Dorsolateral prefrontal cortex (tissue), 122 donors: ENCODE measurements at places on chromosomes 2 and 18. TPM values are rescaled to one million over a fixed set of nuclear protein-coding genes. Genes with fewer than 3 reads are reported as not detected.
A peak's percentile ranks its signal among the peaks of the same experiment; 100 is the strongest.

- no peak for DNase-seq
These were observed 144.1 kb downstream of the ZFP36L2 start for GRCh38 chr2:43082111-43082894.

SERPINB13 gene
- not detected for total RNA-seq

DNA sequence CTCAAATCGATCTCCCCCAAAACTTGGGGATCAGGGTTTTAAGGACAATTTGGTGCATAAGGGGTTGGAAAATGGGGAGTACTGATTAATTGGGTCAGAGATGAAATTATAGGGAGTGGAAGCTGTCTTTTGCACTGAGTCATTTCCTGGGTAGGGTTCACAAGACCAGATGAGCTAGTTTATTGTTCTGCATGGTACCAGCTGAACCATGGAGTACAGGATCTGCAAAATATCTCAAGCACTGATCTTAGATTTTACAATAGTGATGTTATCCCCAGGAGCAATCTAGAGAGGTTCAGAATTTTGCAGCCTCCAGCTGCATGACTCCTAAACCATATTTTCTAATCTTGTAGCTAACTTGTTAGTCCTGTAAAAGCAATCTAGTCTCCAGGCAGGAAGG, 73.1 kb downstream of the CPO start:
- no peak for DNase-seq

- no peak for DNase-seq
These were observed 23.9 kb downstream of the PMAIP1 start for GRCh38 chr18:59923539-59924196.

GRCh38 chr2:69717186-69717585, 24.7 kb upstream of the ANXA4 start:
- DNase-seq, result no peak

DNA sequence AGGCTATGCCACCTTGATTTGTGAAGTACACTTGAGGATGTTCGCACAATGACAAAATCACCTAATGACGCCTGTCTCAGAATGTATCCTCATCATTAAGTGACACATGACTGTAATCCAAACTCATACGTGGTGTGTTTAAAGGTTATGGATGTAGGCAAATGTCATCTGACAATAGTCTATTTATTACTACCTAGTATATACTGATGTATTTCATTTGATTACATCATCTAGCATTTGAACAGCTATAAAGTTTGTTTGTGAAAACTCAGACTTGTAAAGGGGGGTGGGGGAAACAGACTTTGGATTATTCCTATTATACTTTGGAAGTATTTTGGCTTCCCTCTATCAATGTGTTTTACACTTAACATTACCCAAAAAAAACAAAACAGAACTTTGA, 129.9 kb downstream of the TANC1 start:
- no peak for DNase-seq

GRCh38 chr2:29166242-29167039, 51.2 kb downstream of the CLIP4 start:
- no peak for DNase-seq

DNA sequence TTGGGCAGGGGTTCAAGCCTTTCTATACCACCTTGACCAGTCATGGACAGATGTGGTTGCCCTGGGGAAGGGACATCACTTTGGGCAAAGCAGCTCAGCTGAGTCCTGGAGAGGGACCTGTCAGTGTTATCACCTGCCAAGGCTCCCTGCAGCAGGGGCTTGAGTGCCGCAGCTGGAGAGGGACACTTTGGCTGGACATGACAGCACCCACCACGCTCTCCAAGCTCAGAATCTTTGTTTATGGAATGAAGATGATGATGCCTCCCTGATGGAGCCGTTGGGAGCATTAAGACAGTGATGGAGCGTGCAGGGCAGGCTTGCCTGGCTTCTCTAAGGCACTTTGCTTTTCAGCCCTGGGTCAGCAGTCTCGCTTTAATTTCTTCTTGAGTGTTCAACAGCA, 4.3 kb upstream of the TFCP2L1 start:
- no peak for DNase-seq

- DNase-seq, result no peak
These were observed 60.3 kb upstream of the SCN1A start for GRCh38 chr2:166188084-166188483.

DNA sequence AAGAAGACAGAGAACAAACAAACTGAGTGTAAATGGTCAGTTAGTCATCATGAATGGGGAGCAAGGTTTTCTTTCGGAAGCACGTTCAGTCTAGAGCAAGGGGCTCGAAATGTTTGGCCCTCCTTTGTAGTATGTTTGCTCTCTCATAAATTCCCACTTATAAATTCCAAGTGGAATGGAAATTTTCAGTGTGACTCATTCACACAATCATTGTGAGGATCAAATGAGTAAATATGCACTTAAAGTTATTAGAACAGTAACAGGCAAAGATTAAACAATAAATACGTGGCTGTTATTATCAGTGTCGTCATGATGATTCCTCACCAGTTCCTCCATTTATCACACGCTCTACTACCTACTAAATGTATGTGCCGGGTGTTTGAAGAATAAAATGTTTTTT, 10.5 kb downstream of the CNGA3 start:
- DNase-seq, result no peak

DNA sequence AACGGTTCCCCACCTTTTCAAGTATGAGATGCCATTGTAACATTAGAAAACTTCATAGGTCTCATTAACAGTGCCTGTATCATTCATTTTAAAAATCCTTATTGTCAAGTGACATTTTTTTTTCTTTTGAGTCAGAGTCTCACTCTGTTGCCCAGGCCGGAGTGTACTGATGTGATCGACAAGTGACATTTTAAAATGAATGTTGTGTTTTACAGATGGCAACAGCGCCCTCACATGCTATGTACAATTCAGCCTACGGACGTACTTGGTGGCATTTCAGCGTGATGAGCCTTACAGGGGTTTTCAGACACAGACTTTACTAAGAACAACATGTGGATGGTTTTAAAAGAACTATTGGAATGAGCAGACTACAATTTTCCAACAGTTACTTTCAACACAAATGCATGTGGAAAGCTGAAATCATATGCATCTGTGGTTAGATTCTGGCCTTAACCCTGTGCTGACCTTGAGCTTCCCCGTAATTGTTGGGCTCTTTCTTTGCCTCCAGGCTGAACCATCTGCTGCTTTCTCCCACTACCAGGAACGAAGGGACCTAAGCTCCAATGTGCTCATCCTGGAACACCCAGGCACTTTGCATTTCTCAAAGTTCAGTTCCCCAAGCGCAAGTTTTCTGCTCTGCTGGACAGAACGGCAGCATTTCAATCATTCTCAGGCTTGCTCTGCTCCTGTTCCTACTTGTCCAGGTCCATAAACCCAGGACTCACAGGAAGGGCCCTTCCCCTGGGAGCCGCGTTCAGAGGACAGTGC, 119.9 kb upstream of the NDUFV2 start:
- no peak for DNase-seq

DNA sequence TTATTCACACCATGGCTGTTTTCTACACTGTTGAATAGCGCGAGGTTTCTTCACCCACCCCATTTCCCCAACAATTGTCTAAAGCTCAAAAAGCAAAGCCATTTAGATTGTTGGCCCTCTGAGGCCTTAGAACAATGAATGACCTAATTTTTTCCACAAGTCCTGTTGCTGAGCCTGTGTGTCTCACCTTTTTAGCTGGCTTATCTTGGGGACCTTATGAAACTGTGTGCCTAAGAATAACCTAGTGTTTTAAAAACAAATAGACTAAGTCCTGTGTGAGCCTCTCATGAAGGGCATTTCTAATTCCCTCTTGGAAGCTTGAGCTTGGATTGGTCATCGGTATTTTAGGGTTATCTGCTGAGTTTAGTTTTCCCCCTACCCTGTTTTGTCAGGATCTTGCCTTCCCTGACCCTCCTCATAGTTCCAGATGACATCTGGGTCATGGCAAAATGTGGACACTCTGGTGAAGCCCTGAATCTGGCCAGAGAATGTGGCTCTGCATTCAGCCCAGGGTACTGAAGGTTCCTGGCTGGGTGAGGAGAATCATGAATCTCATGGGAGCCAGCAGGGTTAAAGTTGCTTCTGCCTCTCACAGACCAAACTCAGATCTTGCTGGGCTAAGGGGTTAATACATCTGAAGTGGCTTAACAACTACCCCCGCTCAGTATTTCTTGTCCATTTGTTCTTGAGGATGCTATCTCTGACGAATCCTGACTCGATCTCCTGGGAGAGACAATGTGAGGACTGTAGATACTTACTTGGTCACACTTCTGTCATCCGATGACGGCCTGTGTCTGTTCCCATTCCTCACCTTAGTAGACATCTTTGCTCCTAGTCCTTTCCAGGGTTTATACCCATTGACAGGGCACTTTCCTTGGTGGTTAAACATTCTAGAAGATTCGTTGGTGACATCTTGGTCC, 104.2 kb upstream of the MAP4K3 start:
- no peak for DNase-seq

DNA sequence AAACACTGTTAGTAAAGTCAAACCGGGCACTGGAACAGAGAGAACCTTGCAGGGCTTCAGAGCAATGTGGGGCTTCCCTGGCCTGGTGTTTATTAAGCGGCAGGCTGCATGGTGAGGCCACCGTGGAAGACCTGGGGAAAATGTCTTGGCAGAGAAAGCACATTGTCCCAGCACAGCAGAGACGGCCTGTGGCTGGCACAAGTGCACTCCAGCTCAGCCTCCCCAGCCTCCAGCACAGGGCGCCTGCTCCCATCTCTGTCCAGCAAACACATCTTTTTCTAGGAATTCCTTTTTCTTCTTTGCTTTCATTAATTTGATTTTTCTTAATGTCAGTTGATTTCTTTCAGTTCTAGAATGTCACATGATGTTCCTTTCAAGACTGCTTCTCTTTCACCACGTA, 138.2 kb upstream of the NFATC1 start:
- no peak for DNase-seq

- no peak for DNase-seq
These were observed 52.0 kb downstream of the ARL4C start for GRCh38 chr2:234444893-234445292.

TM4SF20 gene
- total RNA-seq, result not detected

DNA sequence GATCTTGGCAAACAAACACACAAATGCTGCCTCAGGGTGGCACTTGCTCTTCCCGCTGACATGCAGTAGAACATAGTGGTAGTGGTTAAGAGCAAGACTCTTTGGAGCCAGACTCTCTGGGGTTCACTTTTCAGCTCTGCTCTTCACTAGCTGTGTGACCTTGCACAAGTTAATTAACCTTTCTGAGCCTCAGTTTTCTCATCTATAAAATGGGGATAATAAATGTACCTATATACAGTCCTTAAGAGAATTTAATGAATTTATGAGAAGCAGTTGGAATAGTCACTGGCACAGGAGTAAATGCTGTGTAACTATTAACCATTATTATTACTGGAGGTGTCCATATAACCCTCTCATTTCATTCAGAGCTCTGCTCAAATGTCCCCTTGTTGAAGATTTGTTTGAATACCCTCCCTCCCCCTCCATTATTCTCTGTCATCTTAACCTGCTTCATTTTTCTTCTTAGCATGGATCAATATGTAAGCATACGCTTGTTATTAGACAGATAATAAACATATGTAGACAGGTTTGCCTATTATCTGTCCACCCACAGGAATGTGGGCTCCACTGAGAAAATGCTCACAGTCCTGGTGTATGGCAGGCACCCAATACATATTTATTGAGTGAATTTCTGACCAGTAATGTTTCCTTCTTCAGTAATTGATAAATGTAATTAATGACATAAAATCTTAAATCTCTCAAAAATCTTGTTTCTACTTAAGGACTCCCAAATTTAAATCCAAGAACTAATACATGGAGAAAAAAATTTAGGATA, 64.5 kb downstream of the TSPYL6 start:
- DNase-seq, result no peak

DNA sequence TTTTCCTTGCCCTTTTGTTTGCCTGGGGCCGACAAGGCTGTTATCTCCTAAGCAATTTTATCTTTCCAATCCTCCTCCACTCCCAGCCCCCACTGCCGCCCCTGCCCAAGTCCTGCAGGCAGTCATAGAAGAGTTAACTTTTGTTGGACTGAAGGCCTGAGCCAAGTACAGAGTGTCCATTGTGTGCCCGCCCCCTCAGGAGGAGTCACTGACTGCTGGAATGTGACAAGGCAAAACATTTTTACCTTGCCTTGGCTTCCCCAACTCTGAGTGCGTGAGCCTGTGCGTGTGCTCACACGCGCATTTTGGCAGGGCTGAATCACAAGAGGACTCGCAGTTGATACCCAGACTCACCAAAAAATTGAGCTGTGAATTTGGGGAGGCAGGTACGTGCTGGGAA, 16.2 kb downstream of the SETBP1 start:
- DNase-seq, result no peak

DNA sequence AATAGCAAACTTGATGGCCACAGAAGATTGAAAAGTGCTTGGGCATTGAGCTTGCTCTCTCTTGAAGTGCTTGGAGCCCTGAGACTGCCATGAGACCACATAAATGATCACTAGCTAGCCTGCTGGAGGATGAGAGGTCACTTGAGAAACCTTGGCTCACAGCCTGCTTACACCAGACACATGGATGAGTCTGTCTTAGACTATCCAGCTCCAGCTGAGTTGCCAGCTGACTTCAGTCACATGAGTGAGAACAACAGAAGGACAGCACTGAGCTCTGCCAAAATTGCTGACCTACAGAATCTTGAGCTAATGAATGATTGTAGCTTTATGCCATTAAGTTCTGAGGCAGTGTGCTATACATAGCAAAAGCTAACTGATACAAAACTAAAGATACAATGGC, 18.1 kb downstream of the NABP1 start:
- peak; percentile 37 for DNase-seq

- DNase-seq, result no peak
These were observed 45.6 kb downstream of the INPP4A start for GRCh38 chr2:98489971-98490962.

DNA sequence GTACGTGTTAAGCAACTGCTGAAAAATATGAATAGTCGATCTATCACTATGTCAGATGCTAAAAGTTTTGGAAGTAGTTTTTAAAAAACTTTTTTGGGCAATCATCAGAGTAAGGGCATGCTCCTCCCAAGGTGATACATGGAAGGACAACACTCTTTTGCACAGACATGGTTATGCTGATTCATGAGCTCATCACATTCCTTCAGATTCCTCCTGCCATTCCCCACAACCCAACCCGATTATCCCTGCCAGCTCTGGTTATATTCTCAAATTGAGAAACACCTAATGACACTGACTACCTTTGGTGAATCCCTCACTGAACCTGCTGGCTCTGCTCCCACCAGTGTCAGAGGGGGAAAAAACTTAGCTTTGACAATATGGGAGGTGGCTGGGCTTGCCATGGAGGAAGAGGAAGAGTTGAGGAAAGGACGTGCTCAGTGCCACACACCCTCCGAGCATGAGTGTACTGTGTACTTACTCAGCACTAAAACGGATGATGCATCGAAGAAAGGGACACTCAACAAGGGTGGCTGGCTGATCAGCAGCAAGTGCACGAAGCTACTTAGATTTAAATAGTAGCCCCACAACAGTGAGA, 83.9 kb upstream of the RNU4ATAC start:
- no peak for DNase-seq
